ENCODE measurements at places on chromosomes 11 and 22.

DNA sequence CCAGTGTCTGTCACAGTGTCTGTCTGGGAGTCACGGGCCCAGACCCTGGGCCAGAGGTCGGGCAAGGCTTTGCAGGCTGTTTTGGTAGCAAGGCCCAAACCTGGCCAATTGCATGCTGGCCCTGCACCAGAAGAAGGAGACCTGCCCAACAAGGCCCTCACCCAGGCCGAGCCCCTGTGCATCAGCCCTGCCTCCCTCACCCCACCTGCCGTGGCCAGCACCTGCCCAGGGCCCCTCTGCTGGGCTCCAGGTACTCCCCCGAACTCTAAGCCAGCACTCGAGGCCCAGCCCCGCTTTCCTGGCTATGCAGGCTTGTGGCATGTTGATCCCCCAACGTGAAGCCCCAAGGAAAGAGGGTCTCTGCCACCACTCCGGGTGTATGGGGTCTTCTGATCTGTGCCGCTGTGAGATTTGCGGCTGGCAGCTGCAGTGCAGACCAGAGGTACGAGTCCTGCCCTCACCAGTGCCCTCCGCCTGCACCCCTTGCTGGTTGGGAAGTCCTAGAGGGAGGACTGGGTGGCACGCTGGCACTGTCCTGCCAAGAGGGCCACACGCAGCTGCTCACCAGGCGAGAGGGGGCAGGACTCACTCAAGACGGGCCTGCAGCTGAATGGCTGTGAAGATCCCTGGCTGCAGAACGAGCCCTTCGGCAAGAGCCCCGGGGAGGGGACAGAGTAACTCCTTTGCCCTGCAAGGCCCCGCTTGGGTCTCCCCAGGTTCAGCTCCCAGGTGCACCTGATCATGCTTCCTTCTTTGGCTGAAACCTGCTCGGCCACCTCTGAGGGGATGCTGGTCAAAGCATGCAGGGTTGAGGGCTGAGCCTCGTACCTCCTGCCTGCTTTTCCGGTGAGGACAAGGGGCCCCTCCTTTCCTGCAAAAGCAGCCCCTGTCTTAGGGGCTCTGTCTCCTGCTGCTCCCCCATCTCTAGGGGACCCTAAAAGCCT, 6.7 kb upstream of the SEPTIN5 start:
- DNase-seq: no peak

DNA sequence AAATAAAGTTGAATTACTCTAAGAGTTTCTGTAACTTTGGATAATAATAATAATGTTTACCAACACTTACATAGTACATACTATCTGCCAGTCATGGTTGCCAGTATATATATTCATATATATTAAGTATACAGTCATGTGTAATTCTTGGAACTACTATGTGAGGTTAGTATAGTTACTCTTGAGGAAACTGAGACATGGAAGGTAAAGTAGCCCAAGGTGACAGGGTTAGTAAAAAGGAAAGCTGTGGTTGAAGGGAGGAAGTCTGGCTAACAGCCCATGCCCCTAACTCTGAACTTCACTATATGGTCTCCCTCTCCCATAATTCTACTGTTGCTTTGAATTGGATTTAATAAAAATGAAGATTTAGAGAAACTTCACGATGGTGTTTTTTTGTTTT, 24.9 kb downstream of the FDX1 start:
- no peak for DNase-seq

DNA sequence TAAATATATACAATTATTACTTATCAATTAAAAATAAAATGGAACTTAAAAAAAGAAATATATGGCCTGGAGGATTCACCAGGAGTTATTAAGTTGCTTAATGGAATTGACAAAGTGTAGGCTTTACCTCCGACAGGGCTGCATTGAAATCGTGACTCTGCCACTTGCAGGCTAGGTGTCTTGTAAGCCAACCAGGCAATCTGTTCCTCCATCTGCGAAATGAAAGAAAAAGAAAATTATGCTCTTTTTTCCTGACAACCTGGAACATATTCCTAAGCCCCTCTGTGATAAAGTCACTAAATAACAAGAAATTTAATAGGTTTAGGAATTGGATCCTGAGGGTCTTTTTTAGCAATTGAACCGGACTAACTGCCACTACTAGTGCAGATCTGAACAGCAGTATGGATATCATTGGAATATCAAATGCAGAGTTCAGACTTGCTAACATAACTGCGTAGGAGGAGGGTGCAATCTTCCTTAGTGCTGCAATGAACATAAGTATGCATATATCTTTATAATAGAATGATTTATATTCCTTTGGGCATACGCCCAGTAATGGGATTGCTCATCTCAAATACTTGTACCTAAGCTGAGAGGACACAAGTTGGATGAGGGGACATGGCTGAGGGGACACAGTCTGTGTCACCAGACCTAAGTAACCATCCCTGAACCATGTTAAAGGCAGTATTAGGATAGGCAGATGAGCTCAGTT, 42.5 kb upstream of the CEP126 start:
- DNase-seq: no peak

DNA sequence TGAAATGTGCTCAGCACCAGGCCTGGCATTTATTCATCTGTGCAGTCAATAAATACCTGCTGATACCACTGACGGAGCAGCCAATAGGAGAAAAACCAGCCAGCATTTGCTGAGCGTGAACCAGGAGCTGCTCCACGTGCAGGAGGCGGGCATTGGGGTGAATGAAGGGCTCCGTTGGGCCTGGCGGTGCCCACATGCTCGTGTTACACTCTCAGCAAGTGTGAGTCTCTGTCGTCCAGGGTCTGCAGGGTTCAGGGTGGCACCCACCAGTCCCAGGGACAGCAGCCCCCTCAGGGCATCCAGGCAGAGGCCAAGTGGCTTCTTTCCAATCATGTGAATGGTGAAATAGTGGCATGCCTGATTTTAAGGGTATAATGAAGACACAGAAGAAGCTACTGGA, 4.2 kb upstream of the RPS19BP1 start:
- DNase-seq: no peak

GRCh38 chr11:95549301-95549700, 240.3 kb downstream of the FAM76B start:
- no peak for DNase-seq

DNA sequence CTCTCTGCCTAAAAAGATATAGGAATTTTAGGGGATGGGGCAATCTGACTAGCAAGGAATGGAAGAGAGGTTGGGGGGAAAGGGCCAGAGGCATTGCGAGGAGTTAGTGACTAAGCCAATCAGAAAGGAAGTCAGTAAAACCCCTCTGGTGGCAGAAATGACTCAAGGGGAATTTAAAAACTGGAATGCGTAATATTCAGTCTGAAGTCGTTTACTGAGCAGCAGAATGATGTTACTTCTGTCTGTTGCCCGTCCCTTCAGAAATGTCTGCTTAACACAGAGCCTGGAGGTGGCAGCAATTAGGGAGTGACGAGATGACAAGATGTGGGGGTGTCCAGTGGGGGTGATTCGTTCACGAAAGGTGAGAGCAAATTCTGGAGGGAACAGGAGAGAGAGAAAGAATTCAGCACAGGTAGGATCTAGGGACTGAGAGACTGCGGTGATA, 107.7 kb upstream of the CLMP start:
- DNase-seq: peak; percentile 54

DNA sequence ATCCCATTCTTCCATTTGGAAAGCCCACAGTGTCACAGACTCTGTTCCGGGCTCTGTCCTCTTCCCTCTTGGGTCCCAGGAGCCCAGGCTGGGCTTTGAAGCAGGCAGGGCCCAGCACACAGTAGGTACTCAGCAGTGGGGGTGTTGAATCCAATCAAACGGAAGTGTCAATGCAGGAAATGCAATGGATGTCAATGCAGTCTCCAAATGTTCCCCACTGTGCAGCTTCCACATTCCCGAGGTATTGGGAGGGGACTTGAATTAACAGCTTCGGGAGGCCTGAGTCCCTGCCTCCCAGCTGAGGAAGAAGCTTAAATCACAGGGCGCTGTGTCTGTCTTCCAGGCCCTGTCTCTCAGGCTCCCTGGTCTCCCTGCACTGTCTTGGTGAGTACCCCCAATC, 21.8 kb upstream of the SMIM35 start:
- DNase-seq: no peak

- no peak for DNase-seq
These were observed 57.1 kb downstream of the THAP12 start for GRCh38 chr11:76323804-76324203.

- no peak for DNase-seq
These were observed 13.8 kb upstream of the OR56A3 start for GRCh38 chr11:5928271-5928670.

DNA sequence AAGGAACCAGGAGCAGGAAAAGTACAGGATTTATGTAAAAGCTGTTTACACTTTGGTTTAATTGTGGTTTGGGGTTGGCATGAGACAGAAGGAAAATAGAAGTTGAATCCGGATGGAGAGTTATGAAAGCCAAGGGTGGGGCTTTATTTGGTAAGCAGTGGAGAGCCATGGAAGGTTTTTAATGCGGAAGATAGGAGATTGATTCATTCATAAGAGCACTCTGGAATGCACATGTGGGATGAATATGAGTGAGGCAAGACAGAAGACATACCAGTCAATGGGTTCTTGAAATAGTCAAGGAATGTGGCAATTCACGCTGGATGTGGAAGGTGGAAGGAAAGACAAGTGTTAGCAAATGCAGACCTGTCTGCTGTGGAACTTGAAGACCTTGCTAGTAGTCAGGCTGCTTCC, 9.3 kb upstream of the GLB1L3 start:
- DNase-seq: peak; percentile 81

- no peak for DNase-seq
These were observed 293.6 kb upstream of the ZC3H12C start for GRCh38 chr11:109799604-109800003.

DNA sequence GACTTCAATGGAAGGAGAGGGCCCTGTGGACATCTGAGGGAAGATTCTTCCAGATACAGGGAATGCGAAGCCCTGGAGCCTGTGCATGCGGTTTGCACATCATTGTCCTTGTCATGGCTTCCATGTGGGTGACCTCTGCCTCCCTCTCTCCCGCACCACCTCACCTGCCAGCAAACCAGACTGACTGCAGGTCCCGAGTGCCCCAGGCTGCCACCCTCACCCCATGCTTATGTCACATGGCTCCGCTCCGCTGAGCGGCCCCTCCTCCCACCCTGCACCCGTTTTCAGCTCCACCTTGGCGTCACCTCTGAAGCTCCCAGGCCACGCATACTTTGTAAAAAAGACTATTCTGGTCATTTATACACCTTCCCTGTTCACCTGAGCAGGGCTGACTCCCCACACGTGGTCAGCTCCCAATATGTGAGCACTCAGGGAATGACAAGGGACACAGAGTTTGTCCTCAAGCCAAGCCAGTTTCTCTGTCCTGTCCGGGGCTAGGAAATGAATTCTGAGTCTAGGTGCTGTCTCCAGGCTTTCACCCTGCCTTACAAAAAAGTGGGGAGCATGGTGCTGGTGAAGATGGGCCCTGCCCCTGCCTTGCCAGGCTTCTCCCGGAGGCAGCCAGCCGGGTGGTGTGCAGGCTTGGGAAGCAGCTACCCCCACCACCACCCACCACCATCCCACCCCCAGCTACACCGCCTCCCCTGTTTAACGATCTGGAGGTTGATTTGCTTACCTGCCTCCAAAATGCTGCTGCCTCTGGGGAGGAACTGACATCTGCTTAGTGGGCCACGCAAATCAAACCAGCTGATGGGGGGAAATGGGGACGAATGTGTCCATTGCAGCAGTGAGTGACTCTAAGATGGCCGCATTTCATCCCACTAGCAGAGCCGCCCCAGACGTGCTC, 32.7 kb downstream of the FAM83F start:
- DNase-seq: no peak

GRCh38 chr11:924406-925157, 1.1 kb upstream of the AP2A2 start:
- DNase-seq: no peak

DNA sequence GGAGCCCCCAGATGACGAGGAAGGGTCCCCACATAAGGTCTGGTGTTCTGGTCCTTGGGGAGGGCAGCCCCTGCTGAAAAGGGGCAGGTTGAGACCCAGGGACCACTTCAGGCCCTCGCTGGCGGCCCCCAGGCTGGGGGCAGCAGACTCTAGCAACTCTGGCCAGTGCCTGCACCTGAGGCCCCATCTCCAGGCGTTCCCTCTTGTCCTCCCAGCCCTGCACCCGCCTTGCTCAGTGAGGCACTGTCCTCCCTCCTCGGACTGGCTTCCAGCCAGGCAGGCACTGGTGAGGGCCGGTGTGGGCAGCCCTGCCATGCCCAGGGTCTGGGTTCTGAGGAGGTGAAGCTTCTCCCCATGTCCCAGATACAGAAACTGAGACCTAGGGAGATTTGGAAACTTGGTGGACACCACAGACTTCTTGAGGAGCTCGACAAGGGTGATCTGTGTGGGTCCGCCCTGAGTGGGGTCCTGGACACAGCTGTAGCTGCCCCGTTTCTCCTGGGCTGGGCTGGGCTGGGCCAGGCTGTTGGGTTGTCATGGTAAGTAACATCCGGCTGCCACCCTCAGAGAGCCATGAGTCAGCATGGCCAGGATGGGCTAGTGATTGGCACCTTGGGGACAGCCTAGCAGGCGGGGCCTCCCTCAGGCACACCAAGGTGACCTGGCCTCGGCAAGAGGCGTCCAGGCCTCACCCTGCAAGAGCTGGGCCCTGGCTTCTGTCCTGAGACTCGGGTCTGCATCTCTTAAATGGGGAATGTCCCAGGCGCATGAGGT, 11.1 kb upstream of the PHLDA2 start:
- peak; percentile 54 for DNase-seq

- no peak for DNase-seq
These were observed 26.4 kb downstream of the ISX start for GRCh38 chr22:35092406-35092805.

DNA sequence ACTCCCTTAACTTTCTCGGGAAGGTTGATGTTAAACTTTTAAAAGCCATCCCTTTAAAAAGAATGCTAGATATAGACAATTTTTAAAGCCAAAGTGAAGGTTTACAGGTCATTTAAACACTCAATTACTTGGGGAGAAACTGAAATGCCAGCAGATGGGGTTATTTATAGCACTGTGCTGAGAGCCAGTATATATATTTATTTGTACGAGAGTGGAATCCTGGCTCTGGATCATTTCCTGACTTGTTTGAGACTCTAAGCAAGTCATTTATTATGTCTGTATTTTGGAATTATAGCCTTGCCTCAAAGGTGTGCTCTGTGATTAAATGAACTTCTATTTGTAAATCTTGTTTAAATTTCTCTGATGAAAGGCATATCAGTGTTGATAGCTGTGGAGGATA, 6.8 kb upstream of the ZBED5 start:
- DNase-seq: no peak

GRCh38 chr11:80860632-80861031, 1419.8 kb upstream of the TENM4 start:
- no peak for DNase-seq
